ENCODE measurements at places on chromosomes 6 and 20.

GRCh38 chr6:42171813-42172581 lies 1.2 kb upstream of the GUCA1A start:
- DNase-seq, result no peak

- DNase-seq, result no peak
These were observed 35.2 kb upstream of the BCLAF1 start for GRCh38 chr6:136324686-136325380.

- DNase-seq, result peak; percentile 10
These were observed 242.2 kb downstream of the NRN1 start for GRCh38 chr6:5764401-5764955.

- DNase-seq, result no peak
These were observed 55.5 kb upstream of the EEF1E1 start for GRCh38 chr6:8157839-8158238.
